ENCODE measurements at places on chromosomes 11 and 22.

DNA sequence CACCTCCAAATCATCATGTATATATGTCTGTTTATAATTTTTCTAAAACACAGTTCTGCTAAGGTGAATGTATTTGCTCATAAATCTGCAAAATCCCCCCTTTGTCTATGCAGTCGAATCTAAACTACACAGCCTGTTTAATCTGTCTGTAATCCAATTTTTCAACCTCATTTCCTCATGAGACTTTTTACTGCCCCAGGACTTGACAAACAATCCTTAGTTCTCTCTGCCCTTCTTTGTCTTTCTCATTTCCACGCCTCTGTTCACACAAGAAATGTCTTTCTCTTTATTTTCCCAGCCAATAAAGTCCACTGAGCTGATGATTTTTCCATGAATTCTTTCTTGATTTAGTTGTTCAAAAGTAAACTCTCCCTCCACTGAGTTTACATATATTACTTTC, 1154.3 kb downstream of the FAM181B start:
- DNase-seq, result no peak

GRCh38 chr22:29625090-29625825, 21.8 kb downstream of the NF2 start:
- peak; percentile 12 for DNase-seq

DNA sequence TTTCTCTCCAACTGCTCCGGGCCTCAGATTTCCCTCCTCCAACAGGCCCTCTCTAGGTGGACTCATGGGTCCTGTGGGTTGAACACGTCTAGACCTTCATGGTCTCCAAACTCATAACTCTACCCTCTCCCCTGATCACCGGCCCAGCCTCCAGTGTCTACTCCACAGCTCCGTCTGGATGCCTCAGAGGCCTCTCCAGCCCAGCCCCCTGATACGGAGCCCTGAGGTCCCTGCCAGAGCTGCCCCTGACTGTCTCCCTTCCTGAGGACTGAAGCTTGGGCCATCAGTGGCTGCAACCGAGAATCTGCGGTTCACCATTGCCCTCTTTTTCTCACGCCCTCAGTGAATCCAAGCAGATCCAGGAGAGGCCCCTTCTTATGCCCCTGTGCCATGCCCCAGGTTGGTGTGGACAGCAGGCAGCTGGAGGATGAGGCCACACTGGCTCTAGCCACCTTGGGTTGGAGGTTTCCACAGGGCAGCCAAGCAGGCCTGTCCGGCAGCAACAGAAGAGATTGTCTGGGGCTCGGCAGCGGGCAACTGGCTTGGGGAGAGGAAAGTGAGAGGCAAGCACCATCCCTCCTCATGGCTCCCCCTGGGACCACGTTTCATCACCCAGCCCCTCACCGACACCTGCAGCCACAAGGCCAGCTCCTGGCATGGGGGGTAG, 104.6 kb upstream of the FGF3 start:
- no peak for DNase-seq

DNA sequence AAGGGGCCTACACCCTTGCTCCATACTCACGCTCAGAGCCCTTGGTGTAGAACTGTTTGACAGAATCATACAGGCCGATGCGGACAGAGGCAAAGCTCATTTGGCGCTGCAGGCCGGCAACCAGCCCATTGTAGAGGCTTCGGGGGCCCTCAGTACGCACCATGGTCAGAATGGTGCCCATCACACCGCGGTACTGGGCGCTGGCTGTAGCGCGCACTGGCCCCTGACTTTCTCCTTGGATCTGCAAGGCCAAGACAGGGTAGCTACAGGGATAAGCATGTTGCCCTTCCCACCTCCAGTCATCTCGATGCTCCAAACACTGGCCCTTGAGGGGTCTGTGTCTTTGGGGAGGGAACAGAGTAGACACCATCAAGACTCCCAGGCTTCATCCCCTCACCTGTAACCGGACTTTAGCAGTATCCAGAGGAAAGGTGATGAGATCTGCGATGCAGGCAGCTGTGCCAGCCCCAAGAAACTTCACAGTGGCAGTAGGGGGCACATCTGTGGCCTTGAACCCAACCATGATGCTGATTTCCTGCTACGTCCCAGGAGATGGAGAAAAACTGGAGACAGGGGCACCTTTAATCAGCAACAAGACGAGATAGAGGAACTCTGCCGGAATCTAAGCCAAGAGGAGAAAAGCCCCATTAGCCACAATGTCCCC, 4.7 kb downstream of the UCP2 start:
- DNase-seq, result no peak

DNA sequence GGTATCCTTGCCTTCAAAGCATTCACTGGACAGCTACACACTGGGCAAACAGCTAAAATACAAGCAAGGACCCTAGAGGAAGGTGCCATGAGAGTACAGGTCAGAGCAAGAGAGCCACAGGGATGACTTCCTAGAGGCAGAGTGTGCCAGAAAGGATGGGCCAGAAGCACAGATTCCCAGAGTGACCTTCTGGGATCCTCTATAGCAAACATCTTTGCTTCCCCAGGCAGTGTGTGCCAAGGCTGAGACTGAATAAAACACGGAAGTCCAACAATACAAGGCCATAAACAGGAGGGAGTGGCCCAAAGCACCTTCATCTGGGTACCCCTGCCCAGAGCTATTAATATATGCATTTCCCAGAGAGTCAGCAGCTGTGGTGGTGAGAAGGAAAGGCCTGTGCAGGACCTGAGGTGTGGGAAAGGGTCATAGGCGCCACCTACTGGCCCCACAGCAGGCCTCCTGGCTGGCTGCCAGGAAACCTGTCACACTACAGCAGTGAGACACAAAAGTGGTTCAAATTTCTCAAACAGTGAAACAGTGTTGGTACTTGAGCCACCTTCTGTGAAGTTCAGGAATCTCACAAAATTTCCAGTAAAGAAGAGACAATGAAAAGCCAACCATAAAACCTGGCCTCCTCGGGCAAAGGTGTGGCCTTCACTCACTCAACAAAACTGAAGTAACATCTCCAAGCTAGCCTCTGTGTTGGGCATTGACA, 20.3 kb downstream of the CLPB start:
- DNase-seq, result no peak
